ENCODE measurements at places on chromosomes 2 and 18. TPM values are rescaled to one million over a fixed set of nuclear protein-coding genes. Genes with fewer than 3 reads are reported as not detected.
A peak's percentile ranks its signal among the peaks of the same experiment; 100 is the strongest.

DNA sequence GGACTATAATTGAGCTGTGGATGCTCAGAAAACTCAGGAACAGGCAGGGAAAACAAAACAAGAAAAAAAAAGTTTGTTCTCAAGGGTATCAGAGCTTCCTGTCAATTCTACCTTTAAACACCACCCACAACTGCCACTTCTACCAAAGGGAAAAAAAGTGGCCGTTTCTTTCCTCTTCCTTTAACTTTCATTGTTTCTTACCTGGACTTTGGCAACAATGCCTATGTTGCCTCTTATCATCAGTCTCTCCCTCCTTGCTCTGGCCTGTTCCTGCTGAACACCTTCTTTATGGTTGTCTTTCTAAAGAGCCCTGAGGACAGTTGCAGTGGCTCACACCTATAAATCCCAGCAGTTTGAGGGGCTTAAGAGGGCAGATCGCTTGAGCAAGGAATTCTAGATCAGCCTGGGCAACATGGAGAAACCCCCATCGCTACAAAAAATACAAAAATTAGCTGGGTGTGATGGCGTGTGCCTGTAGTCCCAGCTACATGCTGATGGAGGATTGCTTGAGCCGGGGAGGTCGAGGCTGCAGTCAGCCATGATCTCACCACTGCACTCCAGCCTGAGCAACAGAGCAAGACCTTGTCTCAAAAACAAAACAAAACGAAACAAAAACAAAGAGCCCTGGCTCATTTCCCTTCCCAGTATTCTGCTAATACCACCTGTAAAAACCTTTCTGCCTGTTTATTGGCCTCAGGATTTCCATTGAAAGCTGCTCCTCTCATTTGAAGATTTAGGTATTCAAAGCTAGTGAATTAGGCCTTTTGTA is 18.0 kb upstream of the NR4A2 start:
- no peak for DNase-seq

DNA sequence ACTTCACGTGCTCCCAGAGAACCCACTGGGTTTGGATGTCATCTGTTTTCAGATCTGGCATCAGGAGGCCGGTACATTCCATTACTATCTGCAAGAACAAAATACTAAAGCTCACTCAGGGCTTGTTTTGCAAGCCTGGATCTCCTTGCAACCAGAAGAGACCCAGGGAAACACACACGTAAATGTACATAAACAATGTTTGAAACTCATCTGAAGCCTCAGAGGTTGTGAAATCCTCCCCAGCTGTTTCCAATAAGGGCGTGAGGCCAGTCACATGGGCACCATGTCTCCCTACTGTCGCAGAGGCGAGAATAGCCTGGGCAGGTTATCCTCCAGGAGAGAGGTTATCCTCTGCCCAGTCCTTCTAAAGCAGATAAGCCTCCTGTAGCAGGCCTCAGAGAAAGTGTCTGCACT is 186.9 kb downstream of the GFPT1 start:
- no peak for DNase-seq

DNA sequence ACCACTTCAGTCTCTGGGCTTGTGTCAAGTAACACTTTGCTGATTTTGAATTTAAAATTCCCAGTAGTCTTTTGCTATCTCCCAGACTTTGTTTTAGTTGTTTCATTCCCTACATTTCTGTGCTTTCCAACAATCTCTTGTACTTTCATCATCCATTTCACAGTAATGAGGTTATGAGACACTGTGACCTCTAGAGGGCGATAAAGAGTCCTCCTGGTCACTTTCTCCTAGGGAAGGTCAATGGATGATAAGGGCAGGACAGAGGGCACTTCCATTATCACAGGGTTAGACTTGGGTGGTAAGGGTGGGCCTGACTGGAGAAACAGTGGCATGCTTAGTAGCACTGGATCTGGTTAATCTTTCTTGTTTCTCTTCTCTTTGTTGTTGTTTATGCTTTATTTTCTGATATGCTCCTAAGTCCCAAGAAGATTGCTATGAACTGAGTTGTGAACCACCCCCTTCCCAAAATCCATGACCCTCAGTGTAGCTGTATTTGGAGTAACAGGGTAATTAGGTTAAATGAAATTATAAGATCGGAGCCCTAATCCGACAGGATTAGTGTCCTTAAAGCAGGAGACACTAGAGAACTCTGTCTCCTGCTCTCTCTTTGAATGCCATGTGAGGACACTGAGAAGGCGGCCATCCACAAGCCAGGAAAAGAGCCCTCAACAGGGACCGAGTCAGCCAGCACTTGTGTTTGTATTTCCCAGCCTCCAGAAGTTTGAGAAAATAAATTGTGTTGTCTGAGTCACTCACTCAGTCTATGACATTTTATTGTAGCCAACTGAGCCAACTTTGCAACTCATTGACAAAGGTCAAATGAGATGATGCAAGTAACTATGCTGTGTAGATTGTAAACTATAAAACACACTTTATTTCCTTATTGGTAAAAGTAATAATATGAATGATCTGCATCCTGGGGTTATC is 779.2 kb downstream of the CNTNAP5 start:
- DNase-seq, result peak; percentile 71

GRCh38 chr2:43748333-43748732 is 25.5 kb upstream of the DYNC2LI1 start:
- DNase-seq, result no peak

ZNF396 gene
- total RNA-seq, result 2.2 TPM

RBBP8 gene
- 64.8 TPM for total RNA-seq

EGR4 gene
- not detected for total RNA-seq

Data from neural progenitor cell (in vitro differentiated cells).